ENCODE measurements at places on chromosomes 5 and 9.

- DNase-seq, result no peak
Measured at GRCh38 chr5:82183828-82184227, 94.3 kb downstream of the RPS23 start.

- no peak for DNase-seq
Measured at GRCh38 chr5:170333161-170333910, 35.8 kb upstream of the LCP2 start.

GRCh38 chr9:109401169-109401989 lies 80.5 kb upstream of the EPB41L4B start:
- DNase-seq, result peak; percentile 8

DNA sequence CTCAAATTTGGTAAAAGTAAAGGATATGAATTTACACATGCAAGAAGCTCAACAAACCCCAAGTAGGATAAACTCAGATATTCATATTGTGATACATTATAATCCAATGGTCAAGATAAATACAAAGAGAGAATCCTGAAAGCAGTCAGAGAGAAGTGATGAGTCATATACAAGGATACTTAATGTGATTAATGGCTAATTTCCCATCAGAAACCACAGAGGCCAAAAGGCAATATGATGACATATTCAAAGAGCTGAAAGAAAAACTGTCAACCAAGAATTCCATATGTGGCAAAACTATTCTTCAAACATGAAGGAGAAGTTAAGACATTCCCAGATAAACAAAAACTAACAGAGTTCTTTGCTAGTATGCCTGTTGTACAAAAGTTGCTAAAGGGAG lies 19.5 kb upstream of the IRF1 start:
- no peak for DNase-seq

GRCh38 chr5:76594107-76594506 lies 29.1 kb downstream of the F2RL2 start:
- DNase-seq, result no peak

GRCh38 chr9:8627976-8628679 lies 828.5 kb upstream of the DMAC1 start:
- DNase-seq, result no peak

DNA sequence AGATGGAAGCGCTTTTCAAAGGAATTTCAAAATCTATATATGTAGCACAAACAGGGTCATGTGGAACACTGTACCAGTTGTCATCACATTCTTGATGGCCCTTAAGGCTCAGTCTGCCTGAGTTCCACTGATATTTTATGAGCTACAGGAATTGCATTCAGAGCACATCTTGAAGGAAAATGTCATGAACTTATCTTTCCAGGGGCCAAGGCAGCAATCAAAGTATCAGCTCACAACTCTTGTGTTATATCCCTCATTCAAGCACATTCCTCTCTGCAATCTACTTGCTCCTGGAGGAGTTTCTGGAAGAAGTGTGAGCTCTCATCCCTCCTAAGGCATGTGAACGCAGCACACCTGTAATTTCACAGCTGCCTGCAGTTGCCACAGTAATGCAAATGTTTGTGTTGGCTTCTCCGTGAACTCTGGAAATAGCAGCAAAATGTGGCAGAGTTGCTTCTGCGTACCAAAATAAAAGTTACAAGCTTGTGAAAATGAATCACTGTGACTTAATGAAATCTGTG lies 89.7 kb upstream of the EQTN start:
- DNase-seq, result no peak

DNA sequence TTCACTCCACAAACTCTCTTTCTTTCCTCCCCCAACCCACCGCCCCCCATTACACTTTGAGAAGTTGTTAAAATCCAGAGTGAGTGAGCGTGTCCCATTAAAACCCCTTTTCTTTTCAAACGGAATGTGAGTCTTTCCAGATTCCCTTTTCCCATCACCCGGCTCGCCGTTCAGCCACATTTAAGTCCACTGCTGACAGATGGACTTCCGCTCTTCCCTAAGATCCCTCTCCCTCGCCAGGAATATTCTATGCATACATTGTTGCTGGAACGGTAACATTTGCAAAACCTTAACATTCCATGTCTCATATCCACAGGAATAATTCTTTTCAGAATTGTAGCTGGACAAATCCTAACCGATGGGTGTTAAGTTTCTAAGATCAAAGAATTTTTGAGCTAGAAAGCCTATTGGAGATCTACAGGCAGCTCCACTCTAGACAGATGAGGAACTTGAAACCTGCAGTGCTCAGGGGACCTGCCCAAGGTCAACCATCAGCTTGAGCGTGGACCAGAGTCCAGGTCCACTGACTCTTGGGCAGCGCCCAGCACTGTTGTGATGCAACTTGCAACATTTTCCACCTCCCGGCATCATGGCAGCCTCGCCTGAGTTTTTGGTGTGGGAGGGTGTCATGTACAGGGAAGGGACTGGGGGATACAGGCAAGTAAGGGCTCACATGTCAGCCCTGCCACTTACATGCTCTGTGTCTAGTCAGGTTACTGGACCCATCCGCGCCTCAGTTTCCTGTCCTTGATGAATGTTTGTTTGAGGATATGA lies 500.1 kb downstream of the CCDC171 start:
- DNase-seq, result no peak

DNA sequence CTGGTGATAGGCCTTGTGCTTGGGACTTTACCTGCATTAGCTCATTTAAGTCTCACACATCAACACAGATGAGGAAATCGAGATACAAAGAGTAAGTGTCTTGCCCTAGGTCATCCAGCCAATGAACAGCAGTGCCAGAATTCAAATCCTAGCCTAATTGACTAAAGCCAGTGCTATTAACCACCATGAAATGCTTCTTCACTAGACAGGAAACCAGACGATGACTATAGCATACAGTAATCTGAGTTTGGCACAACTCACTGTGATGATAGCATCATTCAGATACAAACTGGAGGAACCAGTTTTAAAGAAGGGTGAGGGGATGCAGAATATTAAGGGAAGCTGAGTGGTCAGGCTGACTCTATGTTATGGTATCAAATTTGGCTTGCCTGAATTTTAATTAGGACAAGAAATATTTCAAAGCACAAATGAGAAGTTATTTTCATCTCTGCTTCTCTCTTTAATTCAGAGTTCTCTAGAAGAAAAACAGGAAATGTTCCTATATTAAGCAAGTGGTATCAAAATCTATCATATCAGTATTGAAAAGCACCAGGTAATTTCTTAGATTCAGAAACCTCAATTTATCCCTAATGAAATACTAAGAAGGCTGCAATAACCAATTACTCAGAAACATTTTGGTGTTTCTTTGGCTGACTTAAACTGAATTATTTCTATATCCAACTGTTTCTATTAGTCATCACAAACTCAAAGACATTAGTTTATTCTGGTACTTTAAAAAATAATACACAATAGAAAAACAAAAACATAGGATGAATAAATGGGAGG lies 147.0 kb upstream of the RASA1 start:
- DNase-seq, result no peak

DNA sequence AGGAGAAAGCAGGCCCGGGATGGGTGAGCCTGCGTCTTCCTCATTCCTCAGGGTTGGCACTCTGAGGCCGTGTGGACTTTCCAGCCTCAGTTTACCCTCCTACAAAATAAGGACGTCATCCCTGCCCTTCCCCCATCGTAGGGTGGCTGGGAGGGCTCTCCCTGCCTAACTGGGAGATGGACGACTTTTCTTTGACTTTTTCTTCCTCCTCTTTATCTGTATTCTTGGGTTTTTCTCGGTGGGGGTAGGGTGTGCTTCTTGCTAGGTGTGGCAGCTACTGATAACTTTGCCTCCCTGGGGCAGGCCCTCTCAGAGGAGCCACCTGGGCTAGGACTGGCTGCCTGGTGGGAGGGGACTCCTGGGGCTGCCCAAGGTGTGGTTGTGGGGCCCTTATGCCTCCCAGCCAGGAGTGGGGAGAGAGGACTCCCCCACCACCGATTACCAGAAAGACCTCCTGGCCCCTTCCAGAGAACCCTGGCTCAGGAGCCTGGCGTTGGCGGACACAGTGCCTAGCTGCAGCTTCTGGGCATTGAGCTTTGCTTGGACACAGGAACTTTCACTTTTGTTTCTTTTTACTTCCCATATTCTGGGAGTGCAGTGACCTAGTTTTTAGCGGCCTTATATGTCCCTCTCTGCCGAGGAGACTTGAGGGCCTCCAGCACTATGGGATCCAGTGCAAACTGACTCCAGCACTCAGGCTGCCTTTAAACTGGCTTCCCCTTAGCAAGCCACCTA lies 6.1 kb downstream of the GLIPR2 start:
- no peak for DNase-seq

- no peak for DNase-seq
Measured at GRCh38 chr9:126474206-126474765, 139.4 kb upstream of the LMX1B start.

DNA sequence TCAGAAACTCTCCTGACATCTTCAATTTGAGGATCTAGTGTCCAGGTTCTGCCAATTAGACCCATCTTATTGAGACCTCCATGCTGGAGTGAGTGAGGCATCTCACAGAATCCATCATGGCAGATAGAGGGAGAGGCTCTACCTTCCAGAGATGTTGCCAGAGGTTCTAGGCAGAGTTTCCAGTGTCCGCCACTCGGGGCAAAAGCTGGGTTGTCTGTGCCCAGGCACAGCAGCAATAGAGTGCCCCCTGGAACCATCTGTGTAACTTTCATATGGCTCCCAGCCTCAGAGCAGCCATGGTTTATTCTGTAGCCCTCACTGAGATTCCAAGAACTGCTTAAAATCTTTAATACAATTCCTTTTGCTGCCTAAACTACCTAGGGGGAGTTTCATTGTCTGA lies 16.6 kb upstream of the CCDC112 start:
- DNase-seq, result no peak

- DNase-seq, result no peak
Measured at GRCh38 chr5:112931473-112931872, 9.4 kb upstream of the REEP5 start.

DNA sequence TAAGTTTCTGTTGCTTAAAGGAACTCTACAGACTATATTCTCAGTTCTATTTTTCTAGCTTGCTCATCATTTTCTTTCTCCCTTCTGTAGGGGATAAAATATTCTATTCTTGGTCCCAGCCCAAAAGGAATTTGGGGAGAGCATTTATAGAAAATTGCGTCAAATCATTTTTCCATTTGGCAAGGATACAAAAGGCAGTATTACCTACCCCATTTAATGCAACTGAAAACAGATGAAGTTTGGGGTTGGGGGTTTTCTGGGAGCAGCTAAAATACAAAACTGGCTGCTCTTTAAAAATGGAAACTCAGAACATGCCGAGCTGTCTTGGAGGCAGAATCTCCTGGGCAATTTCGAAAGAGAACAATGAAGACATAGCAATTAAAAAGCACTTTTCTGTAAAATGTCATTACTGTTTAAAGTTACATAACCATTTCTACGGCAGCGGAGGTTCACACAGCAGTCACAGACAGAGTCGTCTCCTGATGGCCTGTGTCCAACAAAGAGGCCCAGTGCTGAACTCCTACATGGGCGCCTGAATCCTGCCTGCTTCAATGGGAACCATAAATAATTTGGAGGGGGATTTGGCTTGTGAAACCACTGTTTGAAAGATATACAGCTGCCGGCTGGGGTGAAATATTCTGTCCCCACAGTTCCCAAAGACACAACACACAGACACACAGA lies 152.4 kb downstream of the BRINP1 start:
- DNase-seq, result no peak

DNA sequence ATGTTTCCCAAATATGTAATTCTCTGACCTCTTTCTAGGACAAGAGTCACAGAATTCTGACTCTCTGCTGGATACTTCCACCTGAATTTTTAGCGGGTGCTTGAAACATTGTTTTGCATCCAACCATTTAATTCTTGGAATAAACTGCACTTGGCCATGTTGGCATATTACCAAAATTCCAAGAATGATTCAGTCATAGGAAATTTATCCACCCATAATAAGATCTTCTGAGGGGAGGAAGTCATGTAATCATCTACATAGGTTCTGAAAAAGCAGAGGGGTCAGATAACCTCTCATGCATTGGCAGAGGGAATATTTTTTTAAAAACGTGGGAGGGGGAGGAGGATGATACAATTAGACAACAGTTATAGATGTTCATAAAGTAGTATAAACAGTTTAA lies 156.9 kb downstream of the PAM start:
- no peak for DNase-seq

DNA sequence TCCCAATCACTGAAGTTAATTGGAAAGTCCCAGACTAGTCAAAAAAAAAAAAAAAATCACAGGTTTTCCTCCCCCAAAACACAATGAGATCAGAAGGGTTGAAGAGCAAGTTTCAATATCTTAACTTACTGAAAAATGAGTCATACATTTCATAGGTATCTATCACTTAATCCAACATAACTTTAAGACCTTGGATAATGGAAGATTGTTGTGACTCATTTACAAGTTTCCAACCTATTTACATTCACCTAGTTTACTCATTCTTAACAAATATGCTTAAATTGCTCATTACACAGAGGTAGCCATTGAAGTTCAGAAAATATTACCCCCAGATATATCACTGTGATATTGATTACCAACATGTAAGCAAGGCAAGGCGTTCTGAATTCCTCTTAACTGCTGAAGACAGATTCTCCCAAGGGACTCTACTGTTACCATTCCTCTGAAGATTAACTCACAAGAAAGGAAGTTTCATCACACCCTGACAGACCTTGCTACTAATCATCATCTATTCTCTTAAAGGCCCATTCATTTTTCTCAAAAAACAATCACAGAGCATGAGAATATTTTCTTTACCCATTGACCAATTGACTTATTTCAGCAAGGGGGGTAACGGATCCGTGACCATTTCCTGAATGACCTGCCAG lies 563.8 kb downstream of the TLE1 start:
- no peak for DNase-seq

- no peak for DNase-seq
Measured at GRCh38 chr5:139762615-139763170, 32.9 kb upstream of the PSD2 start.

GRCh38 chr9:107249131-107249533 lies 33.9 kb upstream of the RAD23B start:
- no peak for DNase-seq

- DNase-seq, result no peak
Measured at GRCh38 chr9:35636135-35636876, 14.4 kb downstream of the SIT1 start.

DNA sequence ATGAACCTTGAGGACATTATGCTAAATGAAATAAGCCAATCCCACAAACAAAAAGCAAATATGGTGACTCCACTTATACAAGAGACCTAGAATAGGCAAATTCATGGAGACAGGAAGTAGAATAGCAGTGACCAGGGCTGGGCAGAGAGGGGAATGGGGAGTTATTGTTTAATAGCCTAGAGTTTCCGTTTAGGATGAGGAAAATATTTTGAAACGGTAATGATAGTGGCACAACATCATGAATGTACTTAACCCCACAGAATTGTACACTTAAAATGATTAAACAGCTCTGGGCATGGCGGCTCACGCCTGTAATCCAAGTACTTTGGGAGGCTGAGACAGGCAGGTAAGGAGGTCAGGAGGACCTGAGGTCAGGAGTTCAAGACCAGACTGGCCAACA lies 65.8 kb downstream of the NSUN2 start:
- no peak for DNase-seq

DNA sequence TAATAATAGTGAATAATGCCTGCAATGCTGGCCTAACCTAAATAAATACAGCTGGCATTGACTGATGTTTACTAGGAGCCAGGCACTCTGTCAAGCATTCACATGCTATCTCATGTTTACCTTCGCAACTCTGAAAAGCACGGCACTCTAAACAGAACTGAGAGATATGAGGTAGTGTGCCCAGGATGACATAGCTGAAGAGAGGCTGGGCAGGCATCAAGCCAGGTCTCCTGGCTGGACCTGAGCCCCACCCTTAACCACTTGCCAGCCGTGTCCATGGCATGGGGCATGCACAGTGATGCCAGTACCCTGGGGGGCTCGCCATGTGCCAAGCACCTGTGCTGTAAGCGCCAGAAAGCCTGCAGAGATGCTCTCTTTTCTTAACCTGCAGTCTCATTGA lies 119.4 kb upstream of the MVB12B start:
- DNase-seq, result no peak

GRCh38 chr9:92138157-92138959 lies 23.1 kb upstream of the SPTLC1 start:
- DNase-seq, result no peak

Data from NCI-H526 treated with DMSO at 0.1 percent for 48 hours (cell line).